NCI-H1930 (cell line): ENCODE measurements at places on chromosomes 2 and 18.

GRCh38 chr2:172861656-172862476 lies 126.2 kb downstream of the RAPGEF4 start:
- DNase-seq, result no peak

DNA sequence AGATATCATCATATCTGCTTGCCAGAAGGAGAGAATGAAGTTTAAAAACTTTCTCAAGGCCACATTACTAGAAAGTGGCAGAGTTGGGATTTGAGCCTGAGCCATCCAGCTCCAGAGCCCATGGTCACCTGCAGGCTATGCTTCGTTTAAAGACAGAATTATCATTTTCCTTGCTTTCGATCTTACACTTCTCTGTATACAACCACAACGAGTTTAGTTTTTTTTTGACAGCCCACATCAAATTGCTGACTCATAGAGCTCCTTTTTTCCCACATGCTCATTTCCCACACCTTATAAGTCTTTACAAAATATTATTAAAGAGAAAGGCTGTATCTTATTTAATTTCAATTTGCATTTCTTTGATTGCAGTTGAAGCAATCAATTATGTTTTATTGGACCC lies 6.5 kb downstream of the PLEK start:
- no peak for DNase-seq

DNA sequence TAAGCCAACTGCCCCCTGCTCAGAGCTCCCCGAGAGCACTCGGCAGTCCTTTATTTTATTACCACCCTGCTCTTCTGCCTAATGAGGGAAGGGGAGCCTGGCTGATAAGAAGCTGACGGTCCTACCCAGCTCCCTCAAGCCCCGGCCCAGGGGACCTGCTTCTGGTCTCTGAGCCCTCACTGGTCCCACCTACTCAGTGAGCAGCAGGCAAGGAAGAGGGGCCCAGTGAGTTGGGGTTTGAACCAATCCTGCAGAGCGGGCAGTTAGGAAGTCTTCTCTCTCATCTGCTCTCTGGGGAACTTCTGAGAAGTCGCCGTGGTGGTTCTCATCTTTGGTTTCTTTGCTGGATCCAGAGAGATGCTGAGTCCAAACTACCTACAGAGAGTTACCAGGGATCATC lies 218.9 kb downstream of the NDUFA10 start:
- no peak for DNase-seq

DNA sequence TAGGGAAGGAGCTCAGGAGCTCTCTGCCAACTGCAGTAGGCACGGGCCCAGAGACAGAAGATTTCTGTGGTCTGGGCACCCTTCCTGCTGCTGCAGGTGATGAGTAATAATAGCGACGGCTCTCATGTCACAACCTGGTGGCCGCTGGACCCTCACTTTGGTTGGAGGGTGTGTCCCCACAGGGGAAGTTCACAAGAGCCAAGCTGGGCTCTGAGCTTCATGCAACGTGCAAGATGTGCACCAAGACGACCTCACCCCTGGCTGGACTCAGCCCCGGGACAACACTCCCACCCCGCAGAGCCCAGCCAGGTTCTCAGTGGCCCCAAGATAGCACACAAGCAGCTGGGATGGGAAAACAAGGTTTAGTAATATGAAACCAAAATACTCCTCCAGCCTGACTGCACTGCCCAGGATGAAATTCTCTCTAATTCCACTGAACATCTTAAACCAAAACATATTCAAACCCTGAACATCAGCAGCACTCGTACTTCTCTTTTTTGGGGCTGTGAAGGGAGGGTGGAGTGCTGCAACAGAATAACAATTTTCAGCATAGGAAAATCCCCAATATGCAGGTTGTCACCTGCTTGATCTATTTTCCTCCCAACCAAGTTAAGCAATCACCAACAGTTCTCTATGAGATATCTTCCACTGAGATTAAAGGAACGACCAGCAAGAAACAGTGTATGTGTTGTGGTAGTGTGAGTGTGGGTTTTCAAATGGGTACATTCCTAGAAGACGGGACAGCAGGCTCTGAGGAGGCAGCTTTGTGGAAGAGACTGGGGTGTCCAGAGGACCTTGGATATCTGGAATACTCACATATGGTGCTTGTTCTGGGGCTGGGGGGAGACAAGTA lies 26.5 kb downstream of the BCL2 start:
- no peak for DNase-seq

DNA sequence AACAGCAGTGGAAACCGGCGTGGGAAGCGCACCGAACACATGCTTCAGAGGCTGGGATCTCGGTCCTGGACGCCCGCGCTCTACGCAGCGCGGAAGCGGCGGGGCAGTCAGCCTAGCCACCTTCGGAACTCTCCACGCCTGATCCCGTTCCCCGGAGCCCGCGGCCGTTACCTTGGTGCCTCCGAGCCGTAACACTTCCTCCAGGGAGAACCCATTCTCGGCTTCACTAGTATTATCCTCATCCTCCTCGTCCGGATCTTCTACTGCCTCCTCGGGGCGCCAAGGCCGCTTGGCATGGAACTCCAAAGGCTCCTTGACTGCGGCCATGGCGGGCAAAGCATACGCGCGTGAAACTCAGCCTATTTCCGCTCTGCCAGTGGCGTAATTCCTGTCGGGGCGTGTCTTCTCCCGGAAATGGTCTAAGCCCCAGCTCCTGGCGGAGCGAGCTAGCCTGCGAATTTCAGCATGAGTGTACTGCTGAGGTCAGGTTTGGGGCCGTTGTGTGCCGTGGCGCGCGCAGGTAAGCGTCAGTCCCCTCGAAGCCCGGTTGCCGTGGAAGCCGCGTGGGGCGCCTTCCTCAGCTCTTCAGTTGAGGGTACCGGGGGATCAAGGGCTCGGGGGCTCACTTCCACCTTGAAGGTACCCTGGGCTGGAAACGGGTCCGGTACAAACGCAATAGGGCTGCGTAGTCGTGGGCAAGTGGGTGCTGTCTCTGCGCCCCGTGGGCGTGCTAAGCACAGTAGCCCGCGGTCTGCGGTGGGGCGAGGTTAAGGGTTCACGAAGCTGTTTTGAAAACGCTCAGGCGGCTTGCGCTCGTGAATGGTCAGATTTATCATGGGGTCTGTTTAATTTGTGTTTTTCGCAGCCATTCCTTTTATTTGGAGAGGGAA lies at the start of the genes CEBPZ and NDUFAF7:
Gene CEBPZ, minus strand, starts transcription at position 356 of the 890 bp plus-strand sequence. Its CDS starts 29 bp downstream, at position 327.
Gene NDUFAF7, plus strand, starts transcription at position 418 of the 890 bp plus-strand sequence. Its CDS starts 48 bp downstream, at position 466.
- DNase-seq, result peak; percentile 75

DNA sequence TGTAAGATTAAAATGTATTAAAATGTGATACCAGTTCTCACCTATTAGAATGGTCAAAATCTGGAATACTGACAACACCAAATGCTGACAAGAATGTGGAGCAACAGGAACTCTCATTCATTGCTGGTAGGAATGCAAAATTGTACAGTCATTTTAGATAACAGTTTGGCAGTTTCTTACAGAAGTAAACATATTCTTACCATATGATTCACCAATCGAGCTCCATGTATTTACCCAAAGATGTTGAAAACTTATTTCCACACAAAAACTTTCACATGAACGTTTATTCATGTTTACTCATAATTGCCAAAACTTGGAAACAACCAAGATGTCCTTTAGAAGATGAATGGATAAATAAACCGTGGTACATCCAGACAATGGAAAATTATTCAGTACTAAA lies 1193.5 kb upstream of the ACVR2A start:
- no peak for DNase-seq

GRCh38 chr18:70781860-70782453 lies 493.1 kb downstream of the SOCS6 start:
- no peak for DNase-seq

DNA sequence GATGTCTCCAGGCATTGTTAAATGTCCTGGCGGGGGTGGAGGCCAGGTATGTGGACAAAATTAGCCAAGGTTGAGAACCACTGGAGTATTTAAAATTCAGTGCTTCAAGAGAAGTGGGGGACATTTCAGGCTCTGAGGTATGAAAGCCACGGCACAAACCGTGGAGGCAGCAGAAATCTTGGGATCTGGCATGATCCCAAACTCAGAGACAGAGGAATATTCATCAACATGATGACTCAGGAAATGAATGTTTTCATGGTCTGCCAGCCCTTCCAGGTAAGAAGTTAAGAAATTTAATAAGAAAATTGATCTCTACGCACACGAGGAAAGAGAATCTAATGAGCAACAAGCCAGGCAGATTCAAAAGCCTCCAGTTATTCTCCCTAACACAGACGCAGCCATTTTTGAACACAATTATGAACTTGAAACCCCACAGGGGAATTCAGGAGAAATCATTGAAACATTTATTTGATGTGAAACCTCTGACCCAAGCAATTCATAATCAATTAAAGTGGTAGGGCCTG lies 11.3 kb upstream of the GRP start:
- no peak for DNase-seq
